Activated T-helper 1 cell treated with anti-CD3 and anti-CD28 coated beads, Interleukin-12 subunit alpha, Interleukin-12 subunit beta, Interleukin-2, Interleukin-4 antibody, amounts not matched to agents 30 ng/mL and 10 ng/mL and 1 ng/mL, durations not matched to agents 14 hours and 24 hours and 36 hours (primary cell): ENCODE measurements at places on chromosomes 3 and 15. TPM values are rescaled to one million over a fixed set of nuclear protein-coding genes. Genes with fewer than 3 reads are reported as not detected.

Gene TMEM158
- total RNA-seq = 0.26 and 0.61 TPM in 2 replicates

Gene MINAR1
- total RNA-seq = 0.60 and 0.93 TPM in 2 replicates

Gene ZCWPW2
- total RNA-seq = 0.24 TPM in 1 of 2 replicates, not detected in the other

Gene MEF2A
- 27.4 and 30.2 TPM in 2 replicates for total RNA-seq

Gene TXNRD3
- total RNA-seq = 0.78 and 1.4 TPM in 2 replicates

Gene GNAI2
- 237 and 238 TPM in 2 replicates for total RNA-seq

Gene IL1RAP
- total RNA-seq = 26.4 and 31.6 TPM in 2 replicates

Gene GREM1
- total RNA-seq = not detected in 2 replicates

Gene GP9
- total RNA-seq = not detected in 2 replicates

Gene TMEM45A
- 0.13 and 0.34 TPM in 2 replicates for total RNA-seq

Gene MYLK
- 0.08 and 0.27 TPM in 2 replicates for total RNA-seq

Gene CTXN2
- total RNA-seq = not detected in 2 replicates

Gene MYD88
- 38.6 and 42.1 TPM in 2 replicates for total RNA-seq

Gene CYP8B1
- total RNA-seq = not detected in 2 replicates

Gene MOBP
- not detected in 2 replicates for total RNA-seq

Gene EOMES
- 29.6 and 30.7 TPM in 2 replicates for total RNA-seq

Gene EBLN2
- total RNA-seq = 8.4 and 9.6 TPM in 2 replicates

Gene SPINK8
- not detected in 2 replicates for total RNA-seq

Gene UBE2E2
- total RNA-seq = 11.8 and 13.9 TPM in 2 replicates

Gene FEZF2
- total RNA-seq = not detected in 2 replicates

Gene APEH
- total RNA-seq = 113 and 115 TPM in 2 replicates
